Right lobe of liver (tissue), 6 donors: ENCODE measurements at places on chromosomes 2 and 18.

DNA sequence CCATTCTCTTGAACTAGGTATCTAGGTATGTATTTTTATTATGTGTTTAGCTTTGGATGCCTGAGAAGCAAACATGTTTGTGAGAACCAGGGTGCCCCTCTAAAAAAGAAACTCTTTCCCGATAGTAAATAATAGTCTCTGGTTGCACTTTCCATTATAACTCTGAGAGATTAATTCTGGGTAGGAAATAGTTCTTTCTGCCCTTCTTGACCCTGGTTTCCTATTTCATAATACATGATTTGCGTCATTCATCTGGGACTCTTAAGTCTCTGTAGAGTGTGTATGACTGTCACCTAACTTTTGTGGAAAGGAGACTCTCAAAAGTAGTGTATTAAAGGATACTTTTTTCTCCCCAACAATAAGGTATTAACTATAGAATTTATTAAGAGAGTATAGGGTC lies 31.5 kb downstream of the ACSL3 start:
- H3K4me1 ChIP-seq: no peaks in the 10 kb centered on the region
- H3K27me3 ChIP-seq: no peaks in the 10 kb centered on the region
- no peak for DNase-seq
- no peak overlapping the region for H3K27ac ChIP-seq
- H3K4me3 ChIP-seq: no peak overlapping the region
- no peaks in the 10 kb centered on the region for H3K36me3 ChIP-seq

GRCh38 chr2:113741091-113741490 lies 15.4 kb downstream of the SLC35F5 start:
- no peak overlapping the region for H3K4me3 ChIP-seq
- peaks cover 10% of the 10 kb centered on the region for H3K36me3 ChIP-seq
- H3K4me1 ChIP-seq: no peaks in the 10 kb centered on the region
- DNase-seq: no peak

- DNase-seq: peak; percentile 51
- H3K36me3 ChIP-seq: no peaks in the 10 kb centered on the region
- H3K4me3 ChIP-seq: peak overlapping the region; percentile 23
- H3K27ac ChIP-seq: no peak overlapping the region
Measured at GRCh38 chr2:156321243-156321904, 11.1 kb downstream of the NR4A2 start.

DNA sequence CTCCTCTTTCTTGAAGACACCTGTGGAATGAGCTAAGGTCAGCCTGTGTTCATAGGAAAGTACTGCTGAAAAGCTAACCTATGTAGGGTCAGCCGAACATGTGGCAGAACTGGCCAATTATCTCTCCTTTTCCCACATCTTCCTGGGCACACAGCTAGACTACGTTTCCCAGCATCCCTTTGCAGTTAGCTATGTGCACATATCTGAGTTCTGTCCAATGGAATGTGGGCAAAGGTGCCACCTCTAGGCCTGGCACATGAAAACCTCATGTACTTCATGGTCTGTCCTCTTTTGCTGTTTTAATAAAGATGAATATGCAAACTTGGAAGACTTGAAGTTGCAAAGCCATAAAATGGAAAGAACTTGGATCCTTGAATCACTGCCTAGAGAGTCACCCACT lies 352.6 kb downstream of the TNS1 start:
- no peaks in the 10 kb centered on the region for H3K4me1 ChIP-seq
- no peaks in the 10 kb centered on the region for H3K36me3 ChIP-seq
- DNase-seq: no peak
- H3K27ac ChIP-seq: no peak overlapping the region
- no peaks in the 10 kb centered on the region for H3K27me3 ChIP-seq
